ENCODE measurements at places on chromosomes 3 and 15.

- DNase-seq = no peak
Measured at GRCh38 chr15:59250249-59250648, 43.6 kb downstream of the LDHAL6B start.

DNA sequence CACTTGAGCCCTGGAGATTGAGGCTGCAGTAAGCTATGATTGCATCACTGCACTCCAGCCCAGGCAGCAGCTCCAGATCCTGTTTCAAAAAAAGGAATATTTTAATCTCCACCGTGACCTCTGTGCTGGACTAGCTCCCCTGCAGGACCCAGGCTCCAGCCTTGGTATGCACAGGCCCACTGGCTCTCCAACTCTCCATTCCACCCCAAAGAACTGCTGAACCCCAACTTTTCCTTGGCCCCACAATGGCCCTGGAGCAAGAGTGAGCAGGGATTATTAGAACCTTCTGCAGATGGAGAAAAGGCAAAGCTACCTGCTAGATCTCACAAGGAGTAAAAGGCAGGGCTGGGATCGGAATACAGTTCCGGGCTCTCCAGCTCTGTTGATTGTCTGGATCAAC, 32.8 kb upstream of the SFMBT1 start:
- DNase-seq = no peak

DNA sequence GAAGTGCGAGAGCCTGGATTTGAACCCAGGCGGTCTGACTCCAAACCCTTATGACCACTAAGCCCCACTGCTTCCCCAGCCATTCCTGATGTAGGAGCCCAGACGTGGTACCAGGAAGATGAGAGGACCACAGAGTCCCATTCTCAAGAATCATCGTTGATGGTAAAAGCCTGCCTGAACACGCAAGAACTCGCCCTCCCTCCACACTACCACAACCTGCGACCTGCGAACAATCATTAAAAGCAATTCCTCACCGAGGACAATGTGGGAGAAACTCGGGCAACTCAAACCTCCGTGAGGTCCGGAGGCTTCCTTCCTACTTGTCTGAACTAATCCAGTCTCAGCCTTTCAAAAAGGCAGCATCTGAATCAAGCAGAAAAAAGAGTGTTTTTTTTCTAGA, 10.3 kb downstream of the MAGI1 start:
- no peak for DNase-seq

GRCh38 chr3:99325402-99325801, 313.0 kb upstream of the COL8A1 start:
- no peak for DNase-seq

DNA sequence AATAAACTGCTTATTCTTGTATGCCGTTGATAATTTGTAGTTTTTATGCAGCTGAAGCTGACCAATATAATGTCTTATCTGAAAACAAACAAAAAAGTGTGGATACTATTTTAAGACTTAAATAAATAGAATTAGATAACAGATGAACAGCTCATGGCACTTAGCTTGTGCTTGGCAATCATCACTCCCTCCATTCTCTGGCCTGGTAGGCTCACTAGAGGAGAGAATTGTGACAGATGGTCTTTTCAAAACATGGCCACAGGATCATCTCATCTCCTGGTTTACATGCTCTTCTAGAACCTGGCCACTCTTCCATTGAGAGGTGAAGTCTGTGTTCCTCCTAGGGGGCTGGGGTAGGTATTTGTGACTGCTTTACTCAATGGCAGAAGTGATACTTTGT, 58.4 kb upstream of the RBP1 start:
- no peak for DNase-seq

GRCh38 chr3:50241713-50242380, 5.8 kb downstream of the GNAI2 start:
- DNase-seq = no peak

GRCh38 chr3:11534793-11535101, 109.0 kb downstream of the VGLL4 start:
- DNase-seq = no peak

- no peak for DNase-seq
Measured at GRCh38 chr15:93985176-93985575, 246.2 kb upstream of the MCTP2 start.

- DNase-seq = no peak
Measured at GRCh38 chr15:70477750-70478250, 285.6 kb downstream of the UACA start.

GRCh38 chr15:41334293-41335120, 1.8 kb downstream of the NUSAP1 start:
- no peak for DNase-seq

DNA sequence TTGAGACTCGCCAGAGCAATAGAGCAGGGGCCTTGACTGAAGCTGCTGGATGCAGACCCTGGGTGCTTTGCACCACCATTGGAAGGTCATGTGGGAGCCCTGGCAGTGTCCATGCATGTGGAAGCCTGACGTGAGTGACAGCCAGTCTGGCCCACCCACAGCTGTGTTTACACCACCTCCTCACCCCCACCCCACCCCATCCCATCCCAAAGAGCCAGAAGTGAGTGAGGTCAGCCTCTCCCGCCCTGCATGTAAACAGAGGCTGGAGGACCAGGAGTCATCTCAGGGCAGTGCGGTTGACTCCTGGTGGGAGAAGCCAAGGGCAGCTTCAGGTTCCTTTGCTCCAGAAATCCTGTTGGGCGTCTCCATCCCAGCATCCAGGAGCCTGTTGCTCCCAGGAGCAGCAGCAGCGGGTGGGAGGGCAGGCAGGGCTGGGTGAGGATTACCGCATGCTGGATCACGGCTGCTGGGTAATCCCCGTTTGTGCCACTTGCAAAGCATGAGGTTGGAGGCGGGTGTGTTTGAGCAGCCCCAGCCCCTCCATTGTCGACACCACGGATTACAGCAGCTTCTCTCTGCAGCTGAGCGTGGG, 44.6 kb downstream of the CORO2B start:
- DNase-seq = no peak

- no peak for DNase-seq
Measured at GRCh38 chr15:70967646-70968045, 75.0 kb downstream of the LRRC49 start.

DNA sequence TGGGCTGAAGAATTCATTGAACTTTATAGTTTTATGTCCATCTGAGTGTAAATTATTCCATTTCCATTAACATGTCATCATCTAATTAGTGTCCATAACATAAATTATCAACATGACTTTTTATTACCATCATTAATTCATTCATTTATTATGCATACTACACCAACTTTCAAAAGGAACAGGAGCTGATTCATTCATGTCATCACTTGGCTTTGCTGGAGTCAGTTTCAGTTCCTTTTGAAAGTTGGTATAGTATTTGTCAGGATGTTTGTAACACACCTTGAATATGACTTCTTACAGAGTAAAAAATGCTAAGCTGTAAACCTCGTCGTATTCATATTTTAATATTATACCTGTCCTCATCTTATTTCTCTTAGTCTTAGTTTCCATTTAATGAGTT, 298.0 kb upstream of the RBMS3 start:
- DNase-seq = no peak

- DNase-seq = no peak
Measured at GRCh38 chr3:153927107-153927506, 194.1 kb upstream of the ARHGEF26 start.

DNA sequence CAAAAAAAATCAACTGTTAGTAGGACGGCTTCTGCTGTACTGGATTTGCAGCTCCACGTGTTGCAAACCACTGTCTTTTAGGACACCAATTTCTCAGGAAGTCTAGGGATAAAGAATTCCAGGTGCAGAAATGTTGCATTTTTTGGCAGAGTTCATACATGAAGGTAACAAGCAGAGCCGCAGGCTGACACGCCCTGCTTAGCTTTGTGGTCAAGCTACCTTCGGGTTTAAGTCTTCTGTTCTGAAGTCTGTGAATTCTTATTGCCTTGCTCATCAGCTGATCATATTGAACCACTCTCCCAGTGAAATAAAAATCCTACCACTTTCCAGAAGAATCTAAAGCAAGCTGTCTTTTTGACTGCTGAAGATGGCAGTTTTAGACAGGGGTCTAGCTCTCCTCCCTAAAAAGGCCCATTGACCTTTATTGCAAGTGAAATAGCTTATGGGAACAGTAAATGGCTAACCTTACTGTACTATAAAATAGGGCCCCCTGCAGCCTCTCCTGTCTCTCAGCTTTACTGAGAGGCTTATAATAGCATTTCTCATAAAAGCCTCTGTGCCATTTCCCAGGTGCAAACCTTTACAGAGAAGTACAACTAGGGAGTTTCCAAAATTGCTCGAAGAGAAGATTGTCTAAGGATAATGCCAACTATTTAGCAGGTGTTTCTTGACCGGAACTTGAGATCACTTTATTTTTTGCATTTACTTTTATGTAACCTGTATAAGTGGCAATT, 262.2 kb upstream of the IL12A start:
- no peak for DNase-seq

GRCh38 chr3:102098130-102098885, 249.0 kb downstream of the NFKBIZ start:
- no peak for DNase-seq

DNA sequence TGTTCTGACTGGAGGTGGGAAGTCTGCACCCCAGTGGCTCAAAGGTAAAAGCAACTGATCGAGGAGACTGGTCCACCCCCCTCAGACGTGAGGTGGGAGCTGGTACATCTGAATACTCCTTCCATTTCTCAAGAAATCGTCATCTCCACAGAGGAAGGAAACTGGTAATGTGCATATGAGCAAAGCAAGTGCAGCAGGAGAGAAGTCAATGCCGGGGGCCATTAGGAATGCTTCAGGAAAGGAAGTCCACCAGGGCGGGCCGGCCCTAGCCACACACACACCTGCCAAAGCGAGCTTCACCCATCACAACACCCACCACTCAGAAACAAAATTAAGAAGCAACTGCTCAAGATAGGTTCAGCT, 8.5 kb downstream of the TBC1D2B start:
- no peak for DNase-seq

DNA sequence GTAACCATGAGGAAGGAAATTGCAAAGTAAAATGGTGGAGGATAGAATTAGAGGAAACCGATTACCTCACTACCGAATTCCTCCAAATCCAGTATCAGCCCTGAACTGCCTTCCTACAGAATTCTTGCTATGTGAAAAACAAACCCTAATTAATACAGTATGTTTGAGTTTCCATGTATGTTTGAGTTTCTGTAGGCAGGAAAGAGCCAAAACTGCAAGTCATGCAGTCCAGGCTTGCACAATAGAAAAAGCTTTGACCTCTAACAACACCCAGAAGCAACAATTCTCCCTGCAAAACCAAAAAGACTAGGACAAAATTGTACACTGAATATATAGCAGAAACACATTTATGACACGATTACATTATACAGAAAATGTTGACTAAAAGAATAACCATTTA, 614.8 kb downstream of the DIPK2A start:
- no peak for DNase-seq

DNA sequence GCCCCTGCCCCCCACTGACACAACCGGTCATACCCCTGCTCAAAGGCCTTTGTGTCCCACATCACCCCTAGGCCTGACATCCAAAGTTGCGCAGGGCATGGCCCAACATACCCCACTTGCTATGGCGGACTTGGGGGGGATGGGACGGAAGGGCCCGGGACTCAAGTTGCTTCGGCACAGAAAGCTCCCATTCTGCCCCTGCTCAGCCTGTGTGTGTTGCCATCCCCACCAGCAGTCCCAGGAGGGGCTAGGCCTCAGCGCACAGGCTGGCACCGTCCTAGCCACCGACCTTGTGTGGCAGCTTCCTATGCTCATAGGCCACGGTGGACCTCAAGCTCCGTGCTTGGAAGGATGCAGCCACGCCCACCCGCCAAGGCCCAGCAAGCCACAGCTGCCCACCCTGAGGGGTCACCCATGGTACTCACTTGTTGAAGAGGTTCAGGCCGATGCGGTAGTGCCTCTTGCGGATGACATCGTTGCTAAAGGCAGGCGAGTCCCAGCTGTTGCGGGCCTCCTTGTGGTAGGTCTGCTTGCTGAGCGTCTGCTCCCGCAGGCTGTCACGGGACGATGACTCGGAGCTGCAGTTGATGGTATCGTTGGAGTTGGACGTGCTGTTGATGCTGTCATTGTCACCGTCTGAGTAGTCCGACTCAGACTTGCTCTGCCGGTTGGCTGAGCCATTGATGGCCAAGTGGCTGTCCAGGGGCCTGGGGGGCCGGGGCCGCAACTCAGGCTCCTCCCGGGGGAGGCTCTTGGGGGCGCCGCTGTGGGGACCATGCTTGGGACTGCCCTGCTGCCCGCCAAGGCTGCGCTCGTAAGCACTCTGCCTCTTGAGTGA, 93.9 kb upstream of the RPL32 start:
- no peak for DNase-seq

DNA sequence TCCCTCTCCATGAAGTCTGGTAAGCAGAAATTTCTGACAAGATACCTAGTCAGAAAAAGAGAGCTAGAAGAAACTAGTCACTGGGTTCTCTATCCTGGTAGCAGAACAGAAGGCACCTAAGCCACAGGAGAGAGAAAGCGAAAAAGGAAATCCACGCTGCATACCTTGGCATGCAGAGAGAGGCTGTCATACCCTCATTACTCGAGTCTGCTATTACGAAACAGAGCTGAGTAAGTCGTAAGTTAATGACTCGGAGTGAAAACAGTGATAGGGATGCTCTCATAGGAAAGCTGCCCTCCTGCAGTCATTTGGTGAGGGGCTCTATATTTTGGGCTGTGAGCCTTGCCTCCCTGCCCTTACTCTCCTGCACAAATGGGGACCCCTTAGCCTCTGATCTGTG, 16.2 kb downstream of the CLRN1 start:
- no peak for DNase-seq

DNA sequence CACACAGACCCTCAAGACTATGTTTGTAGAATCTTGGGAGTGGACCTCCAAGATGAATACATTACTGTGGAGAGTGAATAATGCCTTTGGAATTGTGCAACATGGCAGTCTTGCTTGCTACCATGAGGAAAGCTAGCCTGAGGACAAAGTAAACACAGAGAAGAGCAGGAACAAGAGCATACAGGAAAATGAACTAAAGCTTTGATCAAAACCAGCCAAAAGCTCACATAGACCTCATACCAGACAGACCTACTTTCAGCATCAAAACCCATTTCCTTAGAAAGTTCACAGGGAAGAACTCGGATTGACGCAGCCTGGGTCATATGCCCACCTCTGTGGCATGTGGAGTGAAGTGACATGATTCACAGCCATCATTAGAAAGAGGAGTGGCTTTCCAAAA, 3.3 kb upstream of the RAB8B start:
- DNase-seq = no peak

GRCh38 chr3:54126551-54126950, 4.2 kb downstream of the CACNA2D3 start:
- no peak for DNase-seq

- DNase-seq = no peak
Measured at GRCh38 chr3:149678351-149678950, 20.6 kb upstream of the WWTR1 start.

Measured in activated naive CD4-positive, alpha-beta T cell treated with anti-CD3 and anti-CD28 coated beads, Interleukin-2, amount 50 U/mL, for 16 hours (primary cell).